Fibroblast of skin of left biceps (primary cell): ENCODE measurements at places on chromosomes 3 and 15.

DNA sequence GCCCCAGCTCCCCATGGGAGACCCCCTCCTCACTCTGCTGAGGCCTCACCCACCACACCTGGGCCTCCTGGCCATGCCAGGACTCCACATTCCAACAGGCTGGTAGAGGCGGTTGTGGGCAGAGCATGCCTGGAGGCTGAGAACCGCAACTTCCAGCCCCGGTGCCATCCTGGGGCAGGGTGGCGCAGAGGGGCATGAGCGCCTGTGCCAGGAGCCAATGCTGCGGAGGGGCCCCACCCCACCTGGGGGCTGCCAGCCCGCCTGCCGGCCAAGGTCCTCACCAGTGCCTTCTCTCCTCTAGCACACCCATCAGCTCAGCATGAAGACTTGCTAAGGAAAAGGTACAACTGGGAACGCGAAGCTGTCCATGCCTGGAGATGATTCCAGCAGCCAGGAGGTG lies 34.3 kb upstream of the SLC6A6 start:
- DNase-seq = no peak

GRCh38 chr3:142923694-142924093 lies 34.8 kb upstream of the PCOLCE2 start:
- DNase-seq = no peak

DNA sequence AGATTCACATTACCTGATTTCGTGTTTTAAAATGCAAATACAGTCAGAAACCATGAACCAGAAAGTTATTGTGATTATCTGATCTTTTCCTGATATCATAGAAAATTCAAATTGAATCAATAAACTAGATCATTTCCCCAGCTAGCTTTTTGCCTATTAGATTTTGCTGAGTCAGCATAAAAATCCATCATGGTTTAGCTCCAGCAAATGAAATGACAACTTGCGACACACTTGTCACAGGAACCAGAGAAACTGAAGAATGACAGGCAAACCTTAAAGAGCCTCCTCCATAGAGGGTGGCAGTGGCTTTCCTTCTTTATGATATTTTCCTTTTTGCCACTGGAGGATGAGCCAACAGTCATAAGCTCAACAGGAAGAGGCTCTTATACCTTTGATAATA lies 30.6 kb upstream of the TMEM108 start:
- no peak for DNase-seq

GRCh38 chr15:69105451-69105985 lies 54.9 kb upstream of the GLCE start:
- no peak for DNase-seq

- no peak for DNase-seq
Observed at GRCh38 chr3:13580256-13581023, 31.5 kb downstream of the FBLN2 start.
